ENCODE measurements at places on chromosomes 2 and 18. TPM values are rescaled to one million over a fixed set of nuclear protein-coding genes. Genes with fewer than 3 reads are reported as not detected.

Gene IFIH1
- total RNA-seq: 5.9 TPM

Gene NXPH2
- total RNA-seq: not detected

Gene ZNF512
- total RNA-seq: 44.5 TPM

Gene CCDC68
- total RNA-seq: 1.6 TPM

Gene CRYBA2
- total RNA-seq: not detected

Gene RTKN
- 17.0 TPM for total RNA-seq

Gene SLC35F6
- 64.1 TPM for total RNA-seq
